T-cell (primary cell): ENCODE measurements at places on chromosomes 6 and 20. TPM values are rescaled to one million over a fixed set of nuclear protein-coding genes. Genes with fewer than 3 reads are reported as not detected.

Gene DUSP15
- total RNA-seq: not detected

Gene FAM209B
- total RNA-seq: 2.3 TPM

Gene NOL4L
- 63.5 TPM for total RNA-seq

Gene C6orf118
- total RNA-seq: not detected

Gene LYRM2
- 27.0 TPM for total RNA-seq

Gene ADRM1
- 80.3 TPM for total RNA-seq

Gene TBX18
- not detected for total RNA-seq

Gene PRSS16
- 0.43 TPM for total RNA-seq

Gene TMC2
- total RNA-seq: not detected

Gene TMEM74B
- not detected for total RNA-seq

Gene RAD21L1
- not detected for total RNA-seq

Gene OR12D1
- not detected for total RNA-seq

Gene RFX6
- not detected for total RNA-seq

Gene RAMACL
- total RNA-seq: 1.2 TPM

Gene HS3ST5
- total RNA-seq: not detected

Gene SLC29A1
- total RNA-seq: 1.3 TPM

Gene FAM83C
- total RNA-seq: not detected
